T-helper 2 cell (primary cell): ENCODE measurements at places on chromosomes 4 and X.

- DNase-seq = peak; percentile 51
Observed at GRCh38 chrX:154443992-154444754, at the start of gene FAM50A. Gene FAM50A (plus strand): TSS chrX:154444141. CDS start chrX:154444236, 95 bp downstream.

DNA sequence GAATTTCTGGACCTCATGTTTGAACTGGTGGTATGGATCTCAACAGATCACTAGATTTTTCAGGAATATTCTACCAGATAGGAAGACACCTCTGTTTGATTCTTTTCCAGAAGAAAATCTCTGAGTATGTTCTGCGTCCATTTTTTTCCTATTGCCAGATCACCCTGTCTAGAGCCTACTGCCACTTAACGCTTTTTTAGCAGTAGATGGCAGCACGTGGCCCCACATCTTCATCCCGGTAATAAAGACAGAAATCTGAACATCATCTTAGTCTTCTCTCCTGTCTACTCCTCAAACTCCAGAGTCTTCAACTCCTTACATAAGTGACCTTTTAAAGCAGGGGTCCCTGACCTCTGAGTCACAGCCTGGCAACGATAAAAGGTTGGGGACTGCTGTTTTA, 184.7 kb downstream of the TMA16 start:
- DNase-seq = no peak

- DNase-seq = no peak
Observed at GRCh38 chr4:8185930-8186329, 13.2 kb upstream of the SH3TC1 start.

DNA sequence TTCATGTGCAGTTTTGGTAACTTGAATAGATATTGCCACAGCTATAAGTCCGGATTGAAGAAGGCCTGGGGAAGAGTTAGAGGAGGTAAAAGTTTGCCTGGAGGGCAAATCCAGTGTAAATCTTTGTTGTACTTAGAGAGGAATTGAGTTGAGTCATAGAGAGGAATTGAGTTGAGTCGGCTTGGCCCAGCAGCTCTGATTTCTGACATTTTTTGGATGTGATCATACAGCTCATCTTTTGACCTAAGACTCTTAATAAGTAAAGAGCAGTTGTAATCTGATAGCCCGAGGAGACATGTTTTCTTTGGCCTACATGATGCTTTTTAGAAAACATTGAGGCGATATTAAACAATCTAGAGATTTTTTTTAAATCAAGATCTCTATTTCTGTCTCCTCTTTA, 3.9 kb downstream of the KIT start:
- DNase-seq = no peak

- DNase-seq = no peak
Observed at GRCh38 chr4:40377512-40378365, 42.6 kb downstream of the CHRNA9 start.

DNA sequence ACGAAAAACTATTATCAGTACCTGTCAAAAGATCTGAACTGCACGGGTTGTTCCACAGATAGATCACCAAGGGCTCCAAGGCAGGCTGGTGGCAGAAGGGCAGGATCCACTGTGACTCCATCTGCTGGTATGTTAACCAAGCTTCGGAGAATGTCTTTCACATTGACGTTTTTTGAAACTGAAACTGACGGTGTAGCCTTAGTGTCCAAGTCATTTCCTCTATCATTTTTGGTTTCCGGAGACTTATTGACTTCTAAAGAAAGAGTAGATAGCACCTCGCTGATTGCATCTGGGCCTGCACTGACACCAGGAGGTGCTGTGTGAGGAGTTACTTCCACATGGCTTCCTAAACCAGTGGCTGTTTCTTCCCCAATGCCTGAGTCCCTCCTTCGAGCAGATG, 186.9 kb downstream of the LRBA start:
- peak; percentile 35 for DNase-seq

- DNase-seq = no peak
Observed at GRCh38 chr4:3827616-3828492, 61.7 kb downstream of the ADRA2C start.

DNA sequence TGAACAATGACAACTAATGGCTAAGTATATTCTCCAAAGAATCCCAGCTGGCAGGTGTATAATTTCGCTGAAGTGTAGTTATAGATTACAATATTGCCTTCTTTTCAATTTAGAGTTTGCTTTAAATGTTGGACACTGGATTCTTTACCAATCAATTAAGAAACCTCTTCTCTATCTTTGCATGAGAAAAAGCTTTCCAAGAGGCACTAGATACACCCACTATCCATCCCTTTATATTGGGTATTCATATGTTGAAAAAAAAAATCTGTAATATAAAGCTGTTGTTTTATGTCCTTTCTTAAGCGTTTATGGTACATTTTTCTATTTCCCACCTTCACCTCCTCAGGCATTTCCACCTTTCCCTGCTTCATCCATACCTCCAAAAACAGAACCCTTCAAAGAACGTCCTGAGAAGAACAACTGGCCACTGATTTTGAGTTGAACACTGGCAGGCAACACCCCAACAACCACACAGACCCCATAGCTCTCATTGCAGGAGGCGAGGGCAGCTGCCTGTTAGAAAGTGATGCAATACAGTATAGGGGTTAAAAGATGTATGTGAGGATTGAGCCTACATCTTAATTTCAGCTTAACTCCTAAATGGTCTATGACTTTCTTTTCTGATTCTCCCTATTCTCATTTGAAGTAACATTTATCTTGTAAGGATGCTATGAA, 11.8 kb downstream of the ADH6 start:
- DNase-seq = no peak

- no peak for DNase-seq
Observed at GRCh38 chr4:140612357-140612756, 43.6 kb upstream of the UCP1 start.

- no peak for DNase-seq
Observed at GRCh38 chr4:39729557-39729956, 31.6 kb downstream of the UBE2K start.

DNA sequence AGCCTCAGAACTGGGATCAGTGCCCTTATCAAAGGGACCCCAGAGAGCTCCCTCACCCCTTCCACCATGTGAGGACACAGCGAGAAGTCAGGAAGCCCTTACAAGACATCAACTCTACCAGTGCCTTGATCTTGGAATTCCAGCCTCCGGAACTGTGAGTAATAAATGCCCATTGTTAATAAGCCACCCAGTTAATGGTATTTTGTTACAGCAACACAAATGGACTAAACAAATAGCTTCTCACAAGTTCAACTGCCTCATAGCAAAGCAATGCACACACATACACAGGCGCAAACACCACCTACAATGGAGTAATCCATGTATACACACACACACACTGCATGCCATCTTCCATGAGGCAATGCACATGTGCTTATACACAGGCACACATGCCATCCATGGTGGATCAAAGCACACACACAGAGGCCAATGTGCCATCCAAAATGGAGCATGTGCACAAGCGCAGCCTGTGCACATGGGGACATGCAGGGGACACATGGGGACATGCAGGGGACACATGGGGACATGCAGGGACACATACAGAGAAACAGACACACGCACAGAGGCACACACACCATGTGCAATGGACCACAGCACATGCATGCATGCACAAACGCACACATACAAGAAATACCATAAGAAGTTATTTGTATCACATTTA, 137.6 kb upstream of the TBL1X start:
- no peak for DNase-seq

DNA sequence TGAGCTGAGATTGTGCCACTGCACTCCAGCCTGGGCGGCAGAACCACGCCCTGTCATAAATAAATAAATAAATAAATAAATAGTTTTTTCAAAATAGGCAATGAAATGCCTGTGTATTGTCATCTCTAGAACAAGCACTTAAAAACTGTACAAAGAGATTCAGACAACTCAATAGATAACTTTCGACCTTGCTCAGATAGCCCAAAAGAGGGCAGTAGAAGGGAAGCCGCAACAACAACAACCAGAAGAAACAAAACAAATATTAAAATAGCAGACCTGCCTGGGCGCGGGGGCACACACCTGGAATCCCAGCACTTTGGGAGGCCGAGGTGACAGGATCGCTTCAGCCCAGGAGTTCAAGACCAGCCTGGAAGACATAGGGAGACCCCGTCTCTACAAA, 9.4 kb upstream of the CLDN34 start:
- no peak for DNase-seq

- DNase-seq = no peak
Observed at GRCh38 chrX:46376246-46376885, 168.9 kb downstream of the ZNF674 start.

- no peak for DNase-seq
Observed at GRCh38 chr4:28451346-28451745, 1590.7 kb downstream of the STIM2 start.

GRCh38 chr4:56748271-56748670, 67.2 kb upstream of the HOPX start:
- no peak for DNase-seq

GRCh38 chr4:150117629-150118028, 39.4 kb downstream of the DCLK2 start:
- DNase-seq = no peak

GRCh38 chr4:168794092-168794707, 215.9 kb downstream of the CBR4 start:
- DNase-seq = no peak

DNA sequence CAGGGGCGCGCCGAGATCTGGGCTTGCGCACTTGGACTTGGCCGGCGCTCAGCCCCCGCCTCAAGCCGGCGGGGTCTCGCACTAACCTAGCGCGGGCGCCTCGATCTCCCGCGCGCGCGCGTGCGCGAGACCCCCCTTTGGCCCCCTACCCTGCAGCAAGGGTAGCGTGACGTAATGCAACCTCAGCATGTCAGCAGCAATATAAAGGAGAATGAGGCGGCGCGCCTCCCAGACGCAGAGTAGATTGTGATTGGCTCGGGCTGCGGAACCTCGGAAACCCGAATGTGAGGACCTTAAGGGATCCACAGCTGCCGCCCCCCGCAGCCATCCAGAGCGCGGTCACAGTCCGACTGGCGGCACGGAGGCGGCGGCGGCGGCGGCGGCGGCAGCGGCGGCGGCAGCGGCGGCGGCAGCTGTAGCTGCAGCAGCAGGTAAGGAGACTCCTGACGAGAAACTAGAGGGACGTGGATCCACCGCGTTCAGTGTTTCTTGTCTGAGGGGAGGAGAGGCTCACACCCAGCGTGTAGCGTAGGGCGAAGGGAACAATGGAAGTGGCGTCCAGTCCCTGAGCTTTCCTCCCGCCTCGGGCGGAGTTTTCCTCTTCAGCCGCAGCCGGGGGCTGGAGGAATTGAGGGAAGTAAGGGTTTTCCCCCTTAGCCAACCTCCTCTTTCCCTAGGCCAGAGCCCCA, at the start of the genes SATL1 and ZNF711:
SATL1 (minus strand) TSS at position 19 of the 689 bp plus-strand sequence. CDS start 134,811 bp downstream, outside the sequence.
ZNF711 (plus strand) TSS at position 231 of the 689 bp plus-strand sequence. CDS start 3,582 bp downstream, outside the sequence.
- DNase-seq = peak; percentile 5

GRCh38 chrX:120310861-120311726, at the start of gene TMEM255A:
Gene TMEM255A (minus strand): TSS chrX:120311461. CDS start chrX:120311309, 152 bp downstream.
- DNase-seq = no peak

DNA sequence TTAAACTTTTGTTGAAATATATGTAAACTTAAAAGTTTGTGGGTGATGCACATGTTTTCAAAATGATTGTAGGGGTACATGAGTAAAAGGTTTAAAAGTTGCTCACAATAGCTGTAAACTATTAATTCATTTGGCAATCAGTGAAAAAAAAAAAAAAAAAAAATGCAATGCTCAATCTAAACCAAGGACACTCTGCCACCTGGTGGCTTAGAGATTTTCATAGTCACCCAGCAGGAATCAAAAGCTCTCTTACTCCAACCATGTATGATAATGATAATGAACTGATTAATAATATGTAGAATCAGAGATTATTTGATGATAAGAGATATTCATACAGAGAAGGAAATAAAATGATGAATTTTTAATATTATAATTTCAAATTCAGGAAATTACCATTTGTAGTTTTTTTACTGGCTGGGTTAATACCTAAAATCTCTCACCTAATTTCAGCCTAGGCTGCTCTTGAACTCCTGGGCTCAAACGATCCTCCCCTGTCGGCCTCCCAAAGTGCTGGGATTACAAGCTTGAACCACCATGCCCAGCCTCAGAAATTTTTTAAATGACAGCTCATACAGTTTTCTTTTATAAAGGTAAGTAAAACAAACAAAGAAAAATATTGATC, 46.9 kb upstream of the SLC25A4 start:
- DNase-seq = no peak
